ENCODE measurements at places on chromosomes 7 and 10.

GRCh38 chr10:61943674-61944378, 42.3 kb downstream of the ARID5B start:
- DNase-seq: no peak

DNA sequence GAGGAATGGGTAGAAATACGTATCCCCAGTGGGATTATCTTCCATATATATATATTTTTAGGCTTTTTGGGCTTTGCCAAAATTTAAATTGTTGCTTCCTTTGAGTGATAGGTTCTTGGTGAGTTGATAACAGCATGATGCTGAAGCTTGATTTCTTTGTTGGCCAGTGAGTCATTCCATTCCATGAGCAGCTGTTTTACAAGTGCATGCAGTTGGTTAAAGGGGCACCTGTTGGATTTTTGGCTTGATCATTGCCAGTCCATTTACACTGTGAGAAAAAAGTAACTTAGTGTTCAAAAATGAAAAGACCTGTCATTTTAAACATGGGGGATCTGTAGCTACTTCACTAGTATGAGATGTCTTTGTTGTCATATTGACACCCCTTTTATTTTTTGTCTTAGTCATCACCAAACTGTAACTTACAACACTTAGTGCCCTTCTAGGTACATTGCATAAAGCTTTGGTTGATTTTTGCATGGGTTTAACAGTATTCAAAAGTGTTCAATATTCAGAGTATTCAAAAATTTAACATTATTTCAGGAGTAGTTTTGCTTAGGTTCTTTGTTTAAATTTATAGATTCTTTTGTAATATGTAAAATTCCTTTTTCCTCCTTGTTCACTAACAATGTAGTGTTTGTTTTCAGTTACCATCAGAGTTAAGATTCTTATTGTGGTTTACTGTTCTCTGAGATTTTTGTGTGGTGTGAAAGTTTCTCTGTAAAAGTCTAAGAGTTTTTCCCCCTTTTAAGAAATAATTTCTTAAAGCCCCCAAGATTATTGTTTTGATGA, 8.8 kb downstream of the AKAP9 start:
- DNase-seq: no peak

DNA sequence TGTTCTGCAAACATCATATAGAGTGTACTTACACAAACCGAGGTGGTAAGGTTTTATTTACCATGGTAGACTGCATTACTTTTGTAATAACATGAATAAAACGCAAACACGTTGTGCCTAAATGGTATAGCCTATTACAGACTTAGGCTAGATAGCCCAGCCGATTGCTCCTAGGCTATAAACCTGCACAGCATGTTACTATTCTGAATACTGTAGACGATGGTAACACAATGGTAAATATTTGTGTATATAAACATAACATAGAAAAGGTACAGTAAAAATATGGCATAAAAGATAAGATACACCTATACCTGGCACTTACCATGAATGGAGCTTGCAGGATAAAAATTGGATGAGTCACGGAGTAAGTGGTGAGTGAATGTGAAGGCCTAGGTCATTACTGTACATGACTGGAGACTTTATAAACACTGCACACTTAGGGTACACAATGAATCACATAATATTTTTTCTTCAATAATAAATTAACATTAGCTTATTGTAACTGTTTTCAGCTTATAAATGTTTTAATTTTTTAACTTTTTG, 16.3 kb downstream of the AKR1D1 start:
- DNase-seq: no peak

GRCh38 chr10:68007356-68007755, 67.7 kb downstream of the HERC4 start:
- DNase-seq: no peak

DNA sequence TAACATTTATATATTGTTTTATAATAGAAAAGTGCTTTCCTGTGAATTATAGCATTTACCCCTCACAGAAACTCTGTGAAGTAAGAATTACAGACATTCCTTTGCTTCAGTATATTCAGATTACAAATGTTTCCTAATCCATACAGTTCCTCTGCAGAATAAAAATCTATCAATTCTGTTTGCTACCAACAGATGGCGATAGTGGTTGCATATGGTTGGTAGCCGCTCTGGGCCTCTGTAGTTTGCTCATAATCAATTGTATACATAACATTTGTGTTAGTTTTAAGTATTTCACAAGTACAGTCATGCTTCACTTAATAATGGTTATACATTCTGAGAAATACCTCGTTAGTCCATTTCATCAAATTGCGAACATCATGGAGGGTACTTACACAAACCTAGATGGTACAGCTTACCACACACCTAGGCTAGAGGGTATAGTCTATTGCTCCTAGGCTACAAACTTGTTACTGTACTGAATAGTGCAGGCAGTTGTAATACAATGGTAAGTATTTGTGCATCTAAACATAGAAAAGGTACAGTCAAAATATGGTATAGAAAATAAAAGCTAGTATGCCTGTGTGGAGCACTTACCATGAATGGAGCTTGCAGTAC, 94.4 kb upstream of the STEAP4 start:
- no peak for DNase-seq

GRCh38 chr10:5412277-5412941, at the start of gene NET1:
Gene NET1, plus strand, starts transcription at chr10:5412557. Its CDS starts 136 bp downstream, at chr10:5412693.
- peak; percentile 46 for DNase-seq

- DNase-seq: no peak
Observed at GRCh38 chr7:101119876-101120275, 7.0 kb upstream of the SERPINE1 start.

DNA sequence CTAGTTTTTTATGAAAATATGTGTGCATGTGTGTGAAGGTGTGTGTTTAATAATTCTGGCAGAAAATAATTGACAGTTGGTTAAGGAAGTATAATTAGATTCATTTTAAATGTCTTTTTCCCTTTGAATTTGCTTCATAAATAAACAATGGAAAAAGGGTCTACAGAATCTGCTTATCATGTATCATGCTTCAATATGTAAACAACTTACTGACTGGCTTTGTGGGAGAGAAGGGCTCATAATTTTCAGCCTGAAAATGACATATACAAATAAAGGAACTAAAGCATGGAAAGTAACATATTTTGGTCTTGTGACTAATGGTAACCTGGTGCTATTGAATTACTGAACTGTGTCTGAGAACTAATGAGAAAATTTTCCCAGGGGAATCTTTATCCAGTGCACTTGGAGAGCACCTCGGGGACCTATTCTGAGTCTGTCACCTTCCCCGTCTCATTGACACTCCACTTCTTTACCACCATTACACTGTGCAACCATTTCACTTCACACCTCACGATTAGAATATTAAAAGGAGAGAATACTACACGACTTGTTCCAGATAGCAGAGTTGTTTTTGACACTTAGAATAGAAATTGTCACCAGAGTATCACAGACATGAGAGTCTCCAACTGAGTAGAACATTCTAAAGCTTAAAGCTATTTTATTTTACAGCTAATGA, 298.6 kb downstream of the TFEC start:
- no peak for DNase-seq

DNA sequence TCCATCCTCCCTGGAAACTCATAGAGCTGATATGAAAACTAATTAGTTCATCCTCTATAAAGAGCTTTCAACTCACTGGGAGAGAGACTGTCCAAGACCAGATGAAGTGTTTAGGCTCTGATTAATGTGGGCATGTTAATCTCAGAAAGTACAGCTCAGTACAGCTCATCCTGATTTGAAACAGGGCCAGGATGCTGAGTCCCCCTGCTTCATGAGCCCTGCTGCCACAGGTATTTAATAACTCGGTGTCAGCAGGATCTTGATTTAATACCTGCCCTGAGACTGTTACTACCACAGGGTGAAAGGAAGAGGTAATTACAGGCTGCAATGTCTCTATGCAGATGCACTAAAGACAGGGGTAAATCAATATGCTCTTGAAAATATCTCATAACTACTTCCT, 10.8 kb downstream of the LMOD2 start:
- no peak for DNase-seq

DNA sequence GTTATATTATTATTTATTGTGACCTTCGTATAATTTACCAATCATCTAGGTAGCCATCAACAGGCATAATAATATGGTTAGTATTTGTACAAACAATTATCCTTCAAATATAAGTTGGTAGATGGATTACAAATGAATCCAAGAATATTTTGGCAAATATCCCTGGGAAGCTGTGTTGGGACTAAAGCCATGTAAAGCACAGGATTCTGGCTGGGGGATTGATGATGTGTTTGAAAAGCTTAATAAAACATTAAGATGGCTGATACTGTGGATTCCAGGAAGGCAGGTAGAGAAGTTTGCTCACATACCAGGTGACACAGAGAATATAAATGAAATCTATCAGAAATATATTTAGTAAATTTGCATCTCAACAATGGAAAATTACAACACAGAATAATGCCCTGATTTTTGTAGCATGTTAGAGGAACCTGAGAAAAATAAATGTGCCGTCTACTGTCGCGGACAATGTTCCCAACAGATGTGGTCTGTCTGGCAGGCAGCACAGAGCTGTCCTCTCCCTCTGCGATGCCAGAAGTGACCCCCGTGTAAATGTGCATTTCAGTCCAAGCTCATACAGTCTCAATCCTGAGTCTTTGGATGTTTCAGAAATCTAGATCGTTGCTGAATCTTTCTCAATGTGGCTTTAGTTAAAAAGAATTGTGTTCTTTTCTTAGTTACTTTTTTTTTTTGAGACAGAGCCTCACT, 125.0 kb downstream of the TEX36 start:
- DNase-seq: no peak

- DNase-seq: no peak
Observed at GRCh38 chr7:155183655-155184054, 113.5 kb downstream of the HTR5A start.

- DNase-seq: no peak
Observed at GRCh38 chr10:8272794-8273425, 218.4 kb downstream of the GATA3 start.

GRCh38 chr10:9301554-9301953, 1247.1 kb downstream of the GATA3 start:
- no peak for DNase-seq

- DNase-seq: no peak
Observed at GRCh38 chr10:32337350-32337749, 9.6 kb downstream of the EPC1 start.

DNA sequence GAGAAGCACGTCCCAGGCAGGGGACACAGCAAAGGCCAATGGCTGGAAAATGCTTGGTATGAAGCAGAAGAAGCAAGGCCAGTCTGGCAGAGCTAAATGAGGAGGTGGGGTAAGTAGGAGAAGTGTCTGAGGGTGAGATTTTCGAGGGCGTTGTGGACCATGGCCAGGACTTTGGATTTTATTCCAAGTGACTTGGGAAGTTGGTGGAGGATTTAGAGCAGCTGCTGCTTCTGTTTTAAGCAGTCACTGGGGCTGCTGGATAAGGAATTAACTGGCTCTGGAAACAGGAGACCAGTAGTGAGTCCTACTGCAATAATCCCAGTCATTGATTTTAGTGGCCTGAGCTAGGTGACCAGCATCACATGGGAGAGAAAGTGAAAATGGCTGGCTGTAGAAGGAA, 67.6 kb upstream of the GSDME start:
- no peak for DNase-seq

DNA sequence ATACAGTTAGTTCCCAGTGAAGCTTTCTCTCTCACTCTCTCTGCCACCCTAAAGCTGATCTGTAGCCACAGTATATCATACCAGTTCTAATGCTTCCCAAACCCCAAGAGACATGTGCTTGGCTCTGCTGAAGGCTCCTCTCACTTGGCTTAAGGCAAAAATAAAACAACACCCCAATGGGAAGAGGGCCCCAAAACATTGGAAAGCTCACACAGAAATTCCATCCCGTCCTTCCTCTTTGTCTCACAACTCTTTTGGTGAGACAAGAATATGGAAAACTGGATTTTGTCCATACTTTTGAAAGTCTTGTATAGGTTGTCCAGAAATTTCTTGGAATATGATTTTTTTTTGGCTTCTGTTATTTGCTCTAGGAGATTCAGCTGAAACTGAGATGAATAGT, 56.1 kb upstream of the WNT16 start:
- DNase-seq: no peak

DNA sequence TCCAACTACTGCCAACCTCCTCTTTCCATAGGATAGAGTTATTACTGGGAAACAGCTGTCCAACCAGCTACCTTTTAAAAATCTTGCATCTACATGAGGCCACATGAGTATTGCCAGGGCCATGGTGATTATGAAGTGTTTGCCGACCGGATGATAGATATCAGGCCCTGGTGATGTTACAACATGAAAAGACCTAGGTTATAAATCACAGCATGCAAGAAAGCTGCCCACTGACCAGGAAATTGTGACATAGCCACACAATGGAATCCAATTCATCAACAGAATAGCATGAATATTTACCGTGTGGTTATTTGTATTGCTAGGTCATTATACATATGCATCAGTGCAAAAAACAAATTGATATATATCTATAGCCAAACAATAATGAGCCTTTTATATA, 517.0 kb downstream of the INHBA start:
- no peak for DNase-seq

DNA sequence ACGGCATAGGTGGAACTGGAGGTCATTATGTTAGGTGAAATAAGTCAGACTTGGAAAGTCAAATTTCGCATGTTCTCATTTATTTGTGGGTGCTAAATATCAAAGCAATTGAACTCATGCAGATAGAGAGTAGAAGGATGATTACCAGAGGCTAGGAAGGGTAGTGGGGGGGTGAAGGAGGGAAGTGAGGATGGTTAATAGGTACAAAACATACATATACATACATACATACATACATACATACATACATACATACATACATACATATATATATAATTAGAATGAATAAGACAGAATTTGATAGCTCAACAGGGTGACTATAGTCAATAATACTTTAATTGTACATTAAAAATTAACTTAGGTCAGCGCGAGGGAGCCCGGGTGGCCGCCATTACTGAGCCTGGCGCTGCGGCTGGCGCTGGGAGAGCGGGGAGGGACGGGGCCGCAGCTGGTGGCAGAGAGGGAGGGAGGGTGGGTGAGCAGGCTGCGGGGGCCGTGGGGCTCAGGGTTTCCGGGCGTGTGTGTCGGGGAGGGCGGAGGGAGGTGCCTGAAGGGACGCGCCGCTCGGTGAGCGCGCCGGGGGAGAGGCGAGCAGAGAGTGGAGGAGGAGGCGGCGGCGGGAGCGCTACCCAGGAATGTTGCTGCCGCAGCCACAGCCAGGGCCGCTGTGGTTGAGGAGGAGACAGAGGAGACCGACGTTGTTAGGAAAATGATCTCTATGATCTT, 85.8 kb upstream of the EGFR start:
- DNase-seq: no peak

DNA sequence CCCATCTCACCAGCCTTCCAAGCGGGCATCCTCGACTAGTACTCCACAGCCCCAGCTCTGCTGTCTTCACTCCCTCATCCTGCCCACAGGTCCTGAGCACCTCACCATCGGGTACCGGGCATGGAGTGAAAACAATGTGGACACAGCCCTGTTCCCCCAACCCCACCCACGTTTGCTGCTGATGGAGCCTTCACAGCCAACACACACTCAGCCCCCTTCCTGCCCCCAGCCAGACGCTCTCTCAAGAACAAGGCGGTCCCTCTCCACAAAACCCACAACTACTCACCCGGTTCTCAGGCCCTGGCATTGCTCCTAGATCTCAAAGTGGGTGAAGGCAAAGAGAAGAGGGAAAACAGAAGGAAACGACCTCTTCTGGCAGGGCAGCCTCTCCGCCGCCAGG, 56.1 kb downstream of the SLIT1 start:
- DNase-seq: no peak
